ENCODE measurements at places on chromosomes 4 and X. TPM values are rescaled to one million over a fixed set of nuclear protein-coding genes. Genes with fewer than 3 reads are reported as not detected.

- no peak for DNase-seq
These were observed 327.1 kb upstream of the NWD2 start for GRCh38 chr4:36917413-36917812.

- DNase-seq: peak; percentile 65
These were observed 165.3 kb downstream of the GLRA2 start for GRCh38 chrX:14694611-14695010.

DNA sequence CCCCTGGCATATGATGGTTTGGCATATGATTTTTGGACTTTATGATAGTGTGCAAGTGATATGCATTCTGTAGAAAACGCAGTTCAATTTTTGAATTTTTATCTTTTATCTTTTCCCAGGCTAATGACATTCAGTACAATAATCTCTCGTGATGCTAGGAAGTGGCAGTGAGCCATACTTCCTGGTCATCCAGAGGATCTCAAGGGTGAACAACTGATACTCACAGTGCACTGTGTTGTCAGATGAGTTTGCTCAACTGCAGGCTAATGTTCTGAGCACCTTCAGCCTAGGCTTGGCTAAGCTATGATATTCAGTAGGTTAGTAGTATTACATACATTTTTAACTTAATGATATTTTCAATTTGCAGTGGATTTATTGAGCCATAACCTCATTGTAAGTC, 405.3 kb downstream of the PCDH7 start:
- no peak for DNase-seq

GRCh38 chrX:29453333-29453732, 762.0 kb upstream of the MAGEB2 start:
- DNase-seq: no peak

DNA sequence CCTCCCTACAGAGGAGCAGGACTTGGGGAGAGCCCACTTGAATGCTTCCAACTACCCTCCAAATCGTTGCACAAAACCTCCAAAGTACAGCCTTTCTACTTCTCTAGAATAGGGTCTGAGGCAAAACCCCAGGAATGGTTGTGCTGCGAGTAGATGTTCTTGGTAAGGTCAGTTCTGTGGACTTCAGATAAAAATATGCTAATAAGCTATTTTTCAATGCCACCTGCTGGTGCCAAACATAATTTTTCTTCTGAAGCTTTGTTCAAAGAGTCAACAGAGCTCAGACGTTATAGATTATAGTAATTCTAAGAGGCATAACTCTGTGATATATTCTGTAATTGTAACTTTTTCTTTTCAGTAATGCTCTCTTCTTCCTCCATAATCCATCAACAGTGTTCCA, 425.7 kb downstream of the GPAT3 start:
- DNase-seq: peak; percentile 55

- no peak for DNase-seq
These were observed 79.3 kb upstream of the C4orf50 start for GRCh38 chr4:6097581-6097980.

DNA sequence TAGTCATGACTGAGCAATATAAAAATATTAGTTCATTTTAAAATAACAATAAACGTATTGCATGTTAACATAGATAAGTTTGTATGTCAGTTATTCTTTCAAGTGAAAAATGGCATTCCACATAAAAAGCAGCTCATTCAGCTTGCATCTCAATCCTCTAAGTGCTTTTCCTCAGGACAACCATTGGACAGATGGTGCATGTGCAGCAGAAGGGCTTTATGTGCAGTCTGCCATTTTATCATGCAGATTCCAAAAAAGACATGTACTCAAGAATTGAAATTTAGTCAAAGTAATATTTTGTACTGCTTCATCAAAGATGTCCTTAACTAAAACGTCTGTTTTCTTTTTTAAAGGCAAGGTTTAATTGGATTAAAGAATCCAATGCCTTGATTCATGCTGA, 93.4 kb downstream of the RS1 start:
- DNase-seq: no peak

- DNase-seq: no peak
These were observed 5.0 kb upstream of the SCML1 start for GRCh38 chrX:17732138-17732783.

- DNase-seq: peak; percentile 58
These were observed 9.6 kb downstream of the DRP2 start for GRCh38 chrX:101229170-101229569.

- no peak for DNase-seq
These were observed 19.1 kb upstream of the EGFL6 start for GRCh38 chrX:13550346-13550745.

DNA sequence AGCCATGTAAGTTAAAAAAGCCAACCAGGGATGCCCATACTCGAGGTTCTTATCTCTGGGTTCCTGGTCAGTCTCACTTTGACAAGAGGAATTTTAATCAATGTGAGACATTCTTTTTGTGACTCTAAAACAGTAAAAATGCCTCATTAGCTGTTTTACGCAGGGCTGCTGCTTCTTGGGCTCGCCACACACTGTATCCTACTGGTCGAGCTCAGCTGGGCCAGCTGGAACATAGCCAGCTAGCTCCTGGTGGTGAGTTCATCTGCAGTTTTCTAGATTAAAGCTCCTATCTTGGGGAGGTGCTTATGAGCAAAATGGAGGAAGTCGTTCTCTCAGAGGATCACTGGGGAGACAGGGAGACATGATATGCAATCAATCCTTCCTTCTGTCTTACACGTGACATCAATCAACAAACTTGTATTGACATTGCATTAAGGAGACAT, 55.9 kb upstream of the LEF1 start:
- no peak for DNase-seq

GRCh38 chrX:151478058-151478457, 81.1 kb downstream of the VMA21 start:
- no peak for DNase-seq

- DNase-seq: peak; percentile 18
These were observed 136.2 kb upstream of the MED14 start for GRCh38 chrX:40871385-40872082.

DNA sequence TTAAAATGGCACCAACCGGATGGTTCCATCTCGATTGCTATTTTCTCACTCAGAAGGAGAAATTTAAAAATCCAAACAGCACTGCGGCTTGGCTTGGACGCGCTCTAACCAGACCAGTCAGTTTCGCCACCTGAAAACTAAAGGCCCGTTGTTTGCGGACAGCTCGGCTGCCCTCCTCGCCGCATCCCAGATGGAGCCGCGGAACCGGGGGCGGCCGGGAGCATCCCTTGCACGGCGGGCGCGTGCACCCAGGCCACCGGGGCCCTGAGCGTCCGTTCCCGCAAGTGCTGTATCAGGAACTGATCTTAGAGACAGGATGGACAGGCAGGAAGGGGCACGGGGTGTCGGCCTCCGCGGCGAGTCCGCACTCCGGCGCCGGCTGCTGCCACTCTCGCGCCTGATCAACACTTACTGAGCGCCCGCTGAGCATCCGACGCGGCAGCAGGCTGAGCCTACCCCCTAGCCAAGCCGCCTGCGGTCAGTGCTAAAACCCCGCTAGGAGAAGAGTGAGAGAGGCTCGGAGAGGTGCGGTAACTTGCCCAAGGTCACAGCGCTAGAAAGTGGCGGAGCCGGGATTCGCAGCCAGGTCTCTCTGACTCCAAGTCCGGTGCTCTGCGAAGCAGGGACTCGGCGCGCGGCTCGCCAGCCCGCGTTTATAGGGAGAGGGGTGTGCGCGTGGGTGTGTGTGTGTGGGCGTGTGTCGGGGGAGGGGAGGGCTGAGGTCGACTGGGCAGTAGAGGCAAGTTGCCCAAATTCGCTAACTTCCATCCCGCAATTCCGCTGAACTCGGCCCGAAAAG, at the start of gene CITED1:
CITED1 (minus strand) TSS at position 629 of the 799 bp plus-strand sequence. CDS start 3,045 bp downstream, outside the sequence.
- DNase-seq: no peak

- peak; percentile 7 for DNase-seq
These were observed 23.9 kb upstream of the APLN start for GRCh38 chrX:129678614-129679195.

DNA sequence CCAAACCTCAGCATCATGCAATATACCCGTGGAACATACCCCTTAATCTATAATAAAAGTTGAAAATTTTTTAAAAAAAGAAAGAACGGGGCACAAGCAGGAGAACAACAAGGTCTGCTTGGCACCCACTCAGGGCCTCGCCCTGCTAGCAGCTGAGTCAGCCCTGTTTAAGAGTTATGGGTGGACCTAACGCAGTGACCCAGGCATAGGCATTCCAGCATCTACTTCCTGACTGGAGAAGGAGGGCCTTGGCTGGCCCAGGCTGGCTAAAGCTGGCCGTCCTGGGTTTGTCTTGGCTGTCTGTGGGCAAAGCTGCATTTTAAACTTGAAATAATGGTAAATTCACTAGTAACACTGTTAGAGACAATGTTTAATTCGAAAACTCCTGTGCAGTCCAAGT, 236.7 kb upstream of the PGRMC2 start:
- peak; percentile 84 for DNase-seq

GRCh38 chr4:23269566-23269965, 576.8 kb downstream of the GBA3 start:
- no peak for DNase-seq

DNA sequence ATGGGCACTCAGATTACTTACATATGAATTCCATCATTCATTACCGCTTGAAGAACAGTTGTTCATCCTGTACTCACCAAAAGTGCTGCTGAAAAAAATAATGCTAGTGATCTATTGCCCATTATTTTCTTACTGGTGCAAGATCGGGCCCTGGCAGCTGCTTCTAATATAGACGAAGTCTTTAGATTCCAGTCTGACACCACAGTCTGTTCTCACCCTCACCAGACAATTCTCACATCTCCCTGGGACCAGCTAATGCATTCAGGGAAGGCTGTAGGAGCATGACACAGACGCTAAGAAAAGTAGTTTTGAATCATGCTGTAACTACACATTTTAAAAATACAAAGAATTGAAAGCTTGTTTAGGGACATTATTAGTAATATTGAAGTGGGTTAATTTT, 13.8 kb downstream of the GEMIN8 start:
- DNase-seq: no peak

- DNase-seq: no peak
These were observed 23.3 kb downstream of the RNF150 start for GRCh38 chr4:141109983-141110382.

DNA sequence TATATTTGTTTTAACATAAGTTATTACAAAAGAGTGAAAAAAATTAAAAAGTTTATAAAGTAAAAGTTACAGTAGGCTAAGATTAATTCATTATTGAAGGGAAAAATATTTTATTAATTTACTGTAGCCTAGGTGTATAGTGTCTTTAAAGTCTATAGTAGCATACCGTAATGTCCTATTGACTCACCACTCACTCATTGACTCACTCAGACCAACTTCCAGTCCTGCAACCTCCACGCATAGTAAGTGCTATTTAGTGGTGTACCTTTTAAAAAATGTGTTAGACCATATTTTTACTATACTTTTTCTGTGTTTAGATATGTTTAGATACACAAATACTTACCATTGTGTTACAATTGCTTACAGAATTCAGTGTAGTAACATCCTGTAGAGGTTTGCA, 841.1 kb downstream of the CENPC start:
- peak; percentile 65 for DNase-seq

DNA sequence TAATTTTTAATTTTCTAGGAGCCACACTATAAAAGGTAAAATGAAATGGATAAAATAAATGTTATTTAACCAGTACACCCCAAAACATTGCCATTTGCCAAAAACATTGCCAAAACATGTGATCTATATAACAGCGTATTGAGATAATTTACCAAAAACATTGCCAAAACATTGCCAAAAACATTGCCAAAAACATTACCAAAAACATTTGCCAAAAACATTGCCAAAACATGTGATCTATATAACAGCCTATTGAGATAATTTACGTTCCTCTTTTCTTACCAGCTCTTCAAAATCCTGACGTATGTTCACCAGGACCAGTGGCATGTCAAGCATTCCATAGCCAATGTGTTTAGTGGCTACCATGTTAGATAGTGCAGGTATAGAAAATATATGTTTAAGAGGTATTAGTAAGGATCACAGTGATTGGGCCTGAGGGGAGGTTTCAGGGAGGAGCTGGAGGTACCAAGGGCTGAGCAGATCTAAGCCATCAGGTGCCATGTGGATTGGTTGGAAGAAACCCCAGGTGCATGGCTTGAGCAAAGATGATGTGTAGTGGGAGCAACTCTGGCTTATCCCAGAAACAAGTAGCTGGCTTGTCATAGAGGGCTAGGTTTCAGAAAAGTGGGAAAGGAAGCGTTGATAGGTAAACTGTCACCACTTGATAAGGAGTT, 42.6 kb downstream of the RAPGEF2 start:
- DNase-seq: no peak

GRCh38 chr4:80138551-80139538, 58.5 kb upstream of the PRDM8 start:
- DNase-seq: peak; percentile 61

DNA sequence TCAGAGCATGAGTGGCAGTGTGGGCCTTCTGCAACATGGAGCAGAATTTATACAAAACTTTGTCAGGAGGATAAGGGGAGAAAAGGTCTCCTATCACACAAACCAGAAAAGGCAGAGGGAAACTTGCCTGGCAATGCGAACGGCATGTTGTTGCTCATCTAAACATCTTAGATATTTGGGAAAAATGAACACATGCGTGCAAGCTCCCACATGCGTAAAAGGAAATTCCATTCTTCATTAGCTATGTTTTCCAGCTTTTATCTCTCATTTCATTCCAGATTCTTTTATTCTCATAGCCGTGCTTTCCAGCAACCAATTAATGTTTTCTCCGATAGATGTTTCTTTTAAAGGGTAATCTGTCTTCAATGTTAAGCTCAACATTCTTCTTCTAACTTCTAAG, 31.3 kb upstream of the GBA3 start:
- DNase-seq: no peak

DNA sequence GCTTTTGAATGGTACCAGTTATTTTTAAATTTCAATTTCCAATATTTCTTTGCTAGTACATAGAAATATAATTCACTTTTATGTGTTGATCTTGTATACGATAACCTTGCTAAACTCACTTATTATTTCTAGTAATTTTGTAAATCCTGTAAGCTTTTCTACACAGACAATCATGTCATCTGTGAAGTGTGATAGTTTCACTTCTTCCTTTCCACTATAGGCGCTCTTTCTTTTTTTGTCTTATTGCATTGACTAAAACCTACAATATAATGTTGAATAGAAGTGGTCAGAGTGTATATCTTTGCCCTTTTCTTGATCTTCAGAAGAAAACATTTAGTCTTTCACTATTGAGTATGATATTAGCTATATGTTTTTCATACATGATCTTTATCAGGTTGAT, 76.6 kb downstream of the ZNF182 start:
- DNase-seq: no peak

GRCh38 chrX:27995611-27996010, 14.4 kb upstream of the DCAF8L1 start:
- DNase-seq: no peak

Gene UGT2A3
- total RNA-seq: not detected

Gene MAGEA11
- not detected for total RNA-seq

Gene RNF150
- 0.55 TPM for total RNA-seq

Gene NFKB1
- total RNA-seq: 22.4 TPM

Gene DIPK2B
- total RNA-seq: 0.40 TPM

Gene GRID2
- 3.5 TPM for total RNA-seq

Gene TMPRSS11B
- total RNA-seq: not detected

Gene AMER1
- 4.3 TPM for total RNA-seq

Gene SHISA3
- 33.5 TPM for total RNA-seq

Gene C4orf51
- total RNA-seq: not detected

Gene TCEAL9
- total RNA-seq: 46.8 TPM

Gene GABRB1
- not detected for total RNA-seq

Data from PC-3 (cell line).